ENCODE measurements at places on chromosomes 13 and 19.

- no peak for DNase-seq
Observed at GRCh38 chr13:26899202-26899601, 138.6 kb upstream of the GPR12 start.

- DNase-seq = no peak
Observed at GRCh38 chr13:112131081-112131712, 64.2 kb downstream of the SOX1 start.

- DNase-seq = no peak
Observed at GRCh38 chr13:49022472-49023144, 46.9 kb downstream of the FNDC3A start.

- no peak for DNase-seq
Observed at GRCh38 chr13:49690133-49690994, 922 bp downstream of the EBPL start.

DNA sequence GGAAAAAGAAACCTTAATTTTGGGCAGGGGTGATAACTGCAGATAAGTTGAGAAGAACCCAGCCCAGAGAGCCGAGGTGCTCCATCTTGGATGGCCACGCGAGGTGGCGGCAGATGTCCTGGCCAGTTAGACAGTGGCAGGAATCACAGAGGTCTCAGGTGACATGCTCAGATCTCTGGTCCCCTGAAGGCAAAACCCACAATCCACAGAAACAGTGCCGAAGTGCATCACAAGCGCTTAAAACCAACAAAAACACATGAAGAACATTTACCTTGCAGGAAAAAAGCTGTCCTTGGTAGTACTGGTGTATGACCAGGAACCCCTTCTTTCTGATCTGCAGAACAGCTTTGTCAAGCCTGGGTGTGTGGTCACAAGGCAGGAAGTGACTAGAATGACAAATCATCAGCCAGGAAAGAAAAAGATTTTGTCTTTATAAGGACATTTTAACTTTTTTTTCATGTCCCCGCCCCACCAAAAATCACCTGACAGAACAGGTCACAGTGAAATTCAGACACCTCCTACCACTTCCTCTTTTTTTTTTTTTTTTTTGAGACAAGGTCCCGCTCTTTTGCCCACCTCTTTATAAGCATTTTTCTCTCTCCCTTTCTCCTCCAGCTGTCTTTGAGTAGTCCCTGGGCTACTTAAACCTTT, at the start of gene LCP1:
Gene LCP1, minus strand, starts transcription at position 338 of the 651 bp plus-strand sequence. CDS start 22,515 bp downstream, outside the sequence.
- DNase-seq = no peak

DNA sequence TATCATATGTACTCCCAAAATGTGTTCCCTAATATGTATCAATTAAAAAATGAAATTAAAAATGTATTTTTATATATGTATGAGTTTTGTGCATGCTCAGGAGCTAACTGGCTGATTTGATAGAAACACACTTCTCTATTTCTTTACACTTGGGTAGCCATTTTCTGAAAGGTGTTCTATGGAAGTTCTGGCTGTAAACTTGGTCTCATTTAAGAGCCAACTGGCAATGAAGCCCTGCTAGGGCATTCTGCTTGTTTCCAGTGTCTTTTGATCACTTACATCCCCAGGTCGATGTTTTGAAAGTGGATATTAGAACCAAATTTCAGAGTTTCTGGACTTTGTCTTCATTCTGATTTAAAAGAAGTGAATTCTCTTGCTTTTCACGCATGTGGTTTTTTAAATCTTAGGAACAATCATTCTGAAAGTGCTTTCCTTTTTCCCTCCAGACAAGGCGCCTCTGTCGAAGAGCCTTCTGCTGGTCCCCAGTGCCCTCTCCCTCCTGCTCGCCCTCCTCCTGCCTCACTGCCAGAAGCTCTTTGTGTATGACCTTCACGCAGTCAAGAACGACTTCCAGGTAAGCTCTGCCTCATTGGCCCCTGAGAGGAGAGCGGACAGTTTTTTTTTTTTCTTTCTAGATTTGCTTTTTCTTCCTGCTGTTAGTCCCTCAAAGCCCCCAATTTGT, 20.1 kb downstream of the GPR18 start:
- no peak for DNase-seq

- no peak for DNase-seq
Observed at GRCh38 chr13:100203696-100204367, 114.9 kb downstream of the PCCA start.

DNA sequence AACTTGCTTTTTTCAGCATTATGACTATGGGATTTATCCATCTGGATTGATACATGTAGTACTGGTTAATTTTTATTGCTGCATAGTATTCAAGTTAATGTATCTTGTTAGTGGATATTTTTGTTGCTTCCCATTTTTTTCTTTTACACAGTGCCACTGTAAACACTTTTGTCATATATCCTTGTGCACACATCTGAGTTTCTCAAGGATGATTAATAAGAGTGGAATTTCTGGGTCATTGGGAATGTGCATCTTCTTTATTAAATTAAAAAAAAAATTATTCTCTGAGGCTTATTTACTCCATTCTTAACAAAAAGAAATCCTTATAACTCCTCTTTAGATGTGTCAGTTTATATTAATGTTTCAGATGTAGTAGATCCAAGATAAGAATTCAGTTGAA, 27.3 kb downstream of the B3GLCT start:
- no peak for DNase-seq

DNA sequence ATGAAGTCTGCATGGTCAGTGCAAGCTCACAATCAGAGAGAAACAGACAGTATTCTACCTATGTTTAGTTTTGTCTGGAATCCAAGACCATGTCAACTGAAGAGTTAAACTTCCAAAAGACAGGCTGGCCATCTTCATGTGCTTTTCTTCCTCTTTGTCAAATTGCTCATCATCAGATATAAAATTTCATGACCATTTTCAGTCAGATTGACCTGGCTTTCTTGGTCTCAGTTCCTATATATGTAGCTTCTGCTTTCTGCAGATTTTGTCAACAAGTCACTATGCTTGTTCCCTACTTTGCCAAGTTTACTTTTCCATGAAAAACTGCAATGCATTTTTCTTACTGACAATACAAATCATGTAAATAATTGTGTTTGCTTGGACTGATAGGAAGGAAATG, 13.9 kb downstream of the SLC46A3 start:
- no peak for DNase-seq

- DNase-seq = no peak
Observed at GRCh38 chr13:64528838-64529237, 2701.3 kb downstream of the PCDH9 start.

- DNase-seq = peak; percentile 48
Observed at GRCh38 chr13:32840989-32841713, 175.1 kb upstream of the KL start.

DNA sequence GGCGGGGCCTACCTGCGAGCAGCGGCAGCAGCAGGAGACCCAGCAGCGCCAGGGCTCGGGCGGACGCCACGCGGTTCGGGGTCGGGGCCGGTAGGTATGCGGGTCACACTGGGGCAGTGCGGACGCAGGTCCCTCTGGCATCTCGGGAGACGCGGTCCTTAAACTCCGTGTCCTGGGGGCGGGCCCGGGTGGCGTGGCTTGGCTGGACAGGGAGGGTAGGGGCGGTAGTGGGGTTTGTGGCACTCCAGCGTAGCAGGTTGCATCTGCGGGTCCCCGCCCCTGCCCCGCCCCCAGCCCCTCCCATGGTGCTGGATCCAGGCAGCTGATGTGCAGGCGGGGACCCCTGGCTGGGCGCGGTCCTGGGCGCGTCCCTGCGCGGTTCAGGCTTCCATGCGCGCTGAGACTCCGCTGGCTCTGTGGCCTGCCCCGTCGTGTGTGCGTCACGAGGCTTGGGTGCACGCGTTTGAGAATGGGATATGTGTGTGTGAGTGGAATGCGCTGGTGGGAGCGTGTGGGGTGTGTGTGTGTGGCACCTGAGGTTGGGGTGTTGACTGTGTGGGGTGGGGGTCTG, 96.1 kb downstream of the WTIP start:
- DNase-seq = no peak

DNA sequence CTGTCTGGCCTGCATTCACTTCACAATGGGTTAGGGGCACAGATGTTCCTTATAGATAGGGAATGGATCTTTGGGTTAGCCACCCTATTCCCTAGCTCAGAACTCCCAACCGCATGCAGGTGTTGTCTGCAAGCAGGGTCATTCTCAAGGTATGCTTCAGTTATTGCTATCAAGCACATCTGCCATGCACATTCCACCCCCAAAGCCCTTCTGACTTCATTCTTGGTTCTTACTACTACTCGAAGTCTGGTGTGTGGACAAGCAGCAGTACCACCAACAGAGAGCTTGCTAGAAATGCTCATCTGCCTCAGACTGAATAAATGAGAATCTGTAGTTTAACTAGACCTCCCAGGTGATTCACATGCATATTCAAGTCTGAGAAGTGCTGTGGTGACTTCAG, 31.3 kb downstream of the SERPINE3 start:
- no peak for DNase-seq

- no peak for DNase-seq
Observed at GRCh38 chr13:94112731-94113130, 366.8 kb downstream of the DCT start.

- no peak for DNase-seq
Observed at GRCh38 chr13:80386592-80386991, 45.7 kb upstream of the SPRY2 start.

- no peak for DNase-seq
Observed at GRCh38 chr13:22256111-22256639, 585.3 kb downstream of the FGF9 start.

GRCh38 chr19:5080030-5080654, 111.2 kb downstream of the KDM4B start:
- no peak for DNase-seq

DNA sequence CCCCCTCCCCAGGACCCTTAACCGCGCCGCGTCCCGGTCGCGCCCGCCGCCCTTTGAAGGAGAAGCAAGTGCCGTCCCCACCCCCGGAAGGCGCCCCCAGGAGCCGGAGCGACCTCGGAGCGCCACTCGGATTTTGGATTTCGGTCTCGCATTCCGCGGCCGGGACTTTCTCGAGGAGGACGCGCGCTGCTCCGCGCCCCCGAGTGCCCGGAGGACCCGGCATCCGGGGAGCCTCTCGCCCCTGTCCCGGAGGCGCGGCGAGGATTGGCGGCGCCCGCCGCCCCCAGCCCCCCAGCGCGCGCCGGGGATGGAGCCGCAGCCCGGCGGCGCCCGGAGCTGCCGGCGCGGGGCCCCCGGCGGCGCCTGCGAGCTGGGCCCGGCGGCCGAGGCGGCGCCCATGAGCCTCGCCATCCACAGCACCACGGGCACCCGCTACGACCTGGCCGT, 1.6 kb downstream of the MIDN start:
- DNase-seq = no peak

DNA sequence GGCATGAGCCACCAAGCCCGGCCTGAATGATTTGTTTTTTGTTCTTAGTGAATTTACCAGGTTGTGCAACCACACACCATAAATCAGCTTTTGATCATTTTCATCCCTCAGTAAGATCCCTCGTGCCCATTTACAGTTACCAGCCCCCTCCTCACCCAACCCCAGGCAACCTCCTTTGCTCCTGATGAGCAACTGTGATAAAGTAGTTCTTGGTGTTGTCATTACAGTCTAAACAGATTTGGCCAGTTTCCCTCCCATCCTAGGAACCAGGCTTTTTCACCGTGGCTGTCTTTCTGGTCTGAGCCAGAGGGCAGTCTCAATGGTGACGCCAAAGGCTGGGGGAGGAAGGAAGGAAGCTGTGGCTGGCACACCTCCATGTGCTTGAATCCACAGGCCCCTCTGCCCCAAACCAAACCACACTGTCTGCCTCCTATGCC, 61.2 kb upstream of the WDFY2 start:
- DNase-seq = no peak

- DNase-seq = peak; percentile 75
Observed at GRCh38 chr19:3404324-3405260, 38.2 kb downstream of the NFIC start.

DNA sequence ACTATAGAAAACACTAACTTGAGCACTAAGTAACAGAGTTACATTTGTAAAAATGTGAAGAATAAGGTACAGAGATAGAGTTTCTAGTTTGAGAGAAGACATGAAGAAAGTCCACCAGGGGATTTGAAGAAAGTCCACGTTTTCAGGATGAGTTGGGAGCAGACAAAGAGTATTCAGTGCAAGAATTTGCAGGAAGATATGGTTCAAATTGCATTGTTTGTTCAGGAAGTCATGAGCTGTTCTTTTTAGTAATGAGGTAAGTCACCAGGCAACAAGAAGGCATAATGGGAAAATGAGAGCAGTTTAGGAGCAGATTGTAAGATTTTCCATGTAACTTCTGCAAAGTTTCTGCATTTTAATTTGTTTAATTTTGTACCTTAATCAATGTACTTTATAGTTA, 618.0 kb downstream of the DACH1 start:
- DNase-seq = no peak

- DNase-seq = no peak
Observed at GRCh38 chr19:52963247-52963618, 552 bp upstream of the ZNF816 start.

DNA sequence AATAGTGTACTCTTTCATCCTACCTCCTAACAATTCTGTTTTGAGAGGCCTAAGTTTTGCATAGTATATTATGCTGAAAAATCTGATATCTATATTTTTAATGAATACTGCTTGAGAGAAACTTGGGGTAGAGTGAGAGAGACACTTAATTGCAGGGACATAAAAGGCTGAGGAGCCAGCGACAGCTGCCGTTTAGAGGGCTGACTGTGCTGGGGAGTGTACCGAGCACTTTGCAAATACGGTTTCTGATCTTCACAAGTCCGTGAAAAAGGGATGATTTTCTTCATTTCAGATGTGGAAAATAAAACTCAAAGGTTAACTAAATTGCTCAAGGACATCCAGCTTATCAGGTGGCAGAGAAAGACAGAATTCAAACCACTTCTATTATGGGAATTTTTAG, 97.4 kb downstream of the CAB39L start:
- DNase-seq = no peak

DNA sequence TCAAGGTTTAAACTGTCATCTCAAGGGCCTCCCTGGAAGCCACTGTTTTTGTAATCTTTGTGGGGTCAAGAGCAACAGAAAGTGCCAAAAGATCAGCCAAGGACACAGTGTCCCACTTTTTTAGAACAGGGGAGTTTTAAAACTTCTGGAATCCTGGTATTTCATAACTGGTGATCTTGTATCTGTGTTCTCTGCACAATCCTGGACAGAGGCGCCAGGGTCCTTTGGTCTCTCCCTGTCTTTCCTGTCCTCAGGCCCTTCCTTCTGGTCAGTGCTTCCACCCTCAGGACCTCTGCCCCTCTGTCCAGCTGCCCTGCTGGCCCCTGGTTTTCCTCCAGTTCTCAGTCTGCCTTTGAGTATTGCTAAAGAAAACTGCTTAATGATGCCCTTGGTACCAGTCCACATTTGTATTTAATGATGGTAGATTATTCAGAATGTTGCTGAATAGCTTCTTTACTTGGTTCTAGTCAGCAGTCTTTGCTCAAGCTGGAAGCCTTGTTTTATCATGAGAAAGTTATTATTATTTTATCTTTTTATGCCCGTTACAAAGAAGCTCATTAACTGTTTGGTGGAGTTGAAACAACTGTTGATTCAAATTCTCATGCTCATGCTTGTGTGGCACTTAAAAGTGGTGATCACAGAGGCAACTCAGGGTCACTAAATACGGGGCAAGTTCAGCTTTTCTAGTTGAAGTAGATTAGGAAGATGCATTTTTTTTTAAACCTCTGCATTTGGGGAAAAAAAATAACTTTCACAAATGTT, 47.5 kb downstream of the WASF3 start:
- no peak for DNase-seq

All from dorsolateral prefrontal cortex (tissue), 122 donors.